ENCODE measurements at places on chromosomes 4 and X. TPM values are rescaled to one million over a fixed set of nuclear protein-coding genes. Genes with fewer than 3 reads are reported as not detected.

Gene SUPT20HL2
- total RNA-seq, result not detected

Gene CDKL5
- 3.7 TPM for total RNA-seq

Gene IGFBP7
- not detected for total RNA-seq

Gene RTL3
- not detected for total RNA-seq

Gene ESX1
- total RNA-seq, result not detected

Gene ZNF630
- total RNA-seq, result not detected

Gene ADGRG2
- total RNA-seq, result not detected

Gene AKAP14
- not detected for total RNA-seq

Gene RAP1GDS1
- total RNA-seq, result 51.6 TPM

Gene PPP3CA
- 72.8 TPM for total RNA-seq

Gene AFM
- total RNA-seq, result not detected

Gene TLR1
- total RNA-seq, result 39.6 TPM

Gene NAA11
- total RNA-seq, result not detected

Gene SYP
- 0.82 TPM for total RNA-seq

Gene RRH
- total RNA-seq, result 0.59 TPM

Gene SOX3
- not detected for total RNA-seq

Gene PAGE4
- not detected for total RNA-seq

Gene HSD17B13
- total RNA-seq, result 0.35 TPM

Gene GPR173
- total RNA-seq, result 0.10 TPM

Gene ZNF157
- total RNA-seq, result 1.2 TPM

Gene SPANXN3
- total RNA-seq, result not detected

Gene DCHS2
- total RNA-seq, result 0.02 TPM

Gene CENPVL1
- total RNA-seq, result not detected

All from activated B cell treated with CpG ODN at 0.5 μM for 24 hours (primary cell).